ENCODE measurements at places on chromosomes 16 and 17.

DNA sequence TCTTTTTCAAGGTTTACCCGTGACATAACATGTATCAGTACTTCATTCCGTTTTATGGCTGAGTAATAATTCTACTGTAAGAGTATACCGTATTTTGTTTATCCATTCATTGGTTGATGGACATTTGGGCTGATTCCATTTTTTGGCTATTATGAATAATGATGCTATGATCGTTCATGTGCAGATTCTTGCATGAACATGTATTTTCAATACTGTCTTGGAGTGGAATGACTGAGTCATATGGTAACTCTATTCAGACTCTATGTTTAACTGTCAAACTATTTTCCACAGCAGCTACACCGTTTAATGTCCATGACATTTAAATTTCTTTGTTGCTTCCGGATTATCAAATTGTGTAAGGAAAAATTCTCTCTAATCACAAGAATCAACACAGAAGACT, 17.9 kb downstream of the BFAR start:
- DNase-seq, result no peak

DNA sequence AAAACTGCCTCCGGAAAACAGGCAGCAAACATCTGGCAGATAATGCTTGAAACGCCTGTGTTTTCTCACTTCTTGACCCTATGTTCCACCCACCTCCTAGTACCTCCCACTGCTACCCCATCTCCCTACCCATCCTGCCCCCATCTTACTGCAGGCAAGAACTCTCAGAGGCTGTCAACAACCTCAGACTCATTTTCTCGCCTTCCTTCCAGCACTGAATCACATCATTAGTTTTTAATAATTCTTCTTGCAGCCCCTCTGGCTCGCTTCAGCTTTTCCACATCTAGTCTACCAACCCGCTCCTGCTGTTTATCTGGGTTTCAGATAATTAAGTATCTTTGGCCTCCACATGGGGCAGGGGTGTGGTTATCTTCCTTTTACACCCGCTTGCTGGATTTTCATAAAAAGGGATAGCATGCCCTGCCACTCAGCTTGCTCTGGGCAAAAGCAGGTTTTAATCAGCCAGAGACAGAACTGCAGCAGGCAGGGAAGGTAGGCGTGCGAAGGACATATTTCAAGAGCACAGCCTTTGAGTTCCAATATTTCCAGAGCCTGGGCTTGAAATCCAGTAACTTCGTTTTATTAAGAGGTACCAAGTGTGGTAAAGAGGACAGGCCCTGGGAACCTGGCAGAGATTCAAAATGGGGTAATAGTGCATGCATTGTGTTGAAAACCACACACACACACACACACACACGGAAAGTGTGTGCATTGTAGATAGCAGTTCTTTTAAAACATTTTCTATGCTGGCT, 87.5 kb downstream of the BMERB1 start:
- no peak for DNase-seq

- no peak for DNase-seq
Measured at GRCh38 chr17:47120521-47121095, 68.5 kb downstream of the CDC27 start.

DNA sequence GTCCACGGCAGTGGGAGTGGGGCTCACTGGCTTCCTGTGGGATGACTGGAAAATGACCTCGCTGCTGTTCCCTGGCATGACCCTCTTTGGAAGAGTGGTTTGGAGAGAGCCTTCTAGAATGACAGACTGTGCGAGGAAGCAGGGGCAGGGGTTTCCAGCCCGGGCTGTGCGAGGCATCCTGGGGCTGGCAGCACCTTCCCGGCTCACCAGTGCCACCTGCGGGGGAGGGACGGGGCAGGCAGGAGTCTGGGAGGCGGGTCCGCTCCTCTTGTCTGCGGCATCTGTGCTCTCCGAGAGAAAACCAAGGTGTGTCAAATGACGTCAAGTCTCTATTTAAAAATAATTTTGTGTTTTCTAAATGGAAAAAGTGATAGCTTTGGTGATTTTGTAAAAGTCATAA, 7.8 kb upstream of the RNF213 start:
- DNase-seq, result peak; percentile 88

DNA sequence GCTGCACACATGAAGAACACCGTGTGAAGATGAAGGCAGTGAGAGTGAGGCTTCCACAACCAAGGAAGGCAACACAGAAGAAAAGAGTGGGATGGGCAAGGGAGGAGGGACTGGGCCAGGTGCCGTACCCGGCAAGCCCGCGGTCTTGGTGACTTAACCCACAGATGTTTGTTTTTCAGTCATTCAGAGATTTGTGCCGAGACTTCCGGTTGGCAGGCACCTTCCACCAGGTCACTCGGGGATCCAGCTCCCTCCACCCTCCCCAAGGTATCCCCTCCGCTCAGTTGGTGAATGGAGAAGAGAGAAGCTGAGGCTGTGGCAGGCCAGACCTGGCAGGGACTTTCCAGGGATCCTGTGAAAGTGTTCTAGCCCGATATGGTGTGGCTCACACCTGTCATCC, 4.9 kb upstream of the KREMEN2 start:
- DNase-seq, result no peak

GRCh38 chr16:2784358-2785100, 2.8 kb downstream of the PRSS33 start:
- no peak for DNase-seq

- no peak for DNase-seq
Measured at GRCh38 chr17:76844846-76845245, 23.4 kb upstream of the MGAT5B start.

DNA sequence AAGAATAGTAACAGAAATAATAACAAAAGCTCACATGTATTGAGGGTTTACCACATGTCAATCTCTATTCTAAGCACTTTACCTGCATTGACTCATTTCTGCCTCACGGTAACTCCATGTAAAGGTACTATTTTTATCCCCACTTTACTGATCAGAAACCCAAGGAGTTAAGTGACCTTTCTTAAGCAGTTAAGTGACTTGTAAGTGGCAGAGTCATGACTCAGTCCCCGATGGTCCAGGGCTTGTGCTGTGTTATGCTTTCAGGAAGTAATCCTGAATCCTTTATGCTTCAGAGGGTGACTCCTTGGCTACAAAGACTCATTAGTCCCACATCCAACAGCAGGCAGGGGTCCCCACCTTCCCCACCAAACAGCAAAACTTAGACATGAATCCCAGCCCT, 66.5 kb downstream of the MRM1 start:
- no peak for DNase-seq

DNA sequence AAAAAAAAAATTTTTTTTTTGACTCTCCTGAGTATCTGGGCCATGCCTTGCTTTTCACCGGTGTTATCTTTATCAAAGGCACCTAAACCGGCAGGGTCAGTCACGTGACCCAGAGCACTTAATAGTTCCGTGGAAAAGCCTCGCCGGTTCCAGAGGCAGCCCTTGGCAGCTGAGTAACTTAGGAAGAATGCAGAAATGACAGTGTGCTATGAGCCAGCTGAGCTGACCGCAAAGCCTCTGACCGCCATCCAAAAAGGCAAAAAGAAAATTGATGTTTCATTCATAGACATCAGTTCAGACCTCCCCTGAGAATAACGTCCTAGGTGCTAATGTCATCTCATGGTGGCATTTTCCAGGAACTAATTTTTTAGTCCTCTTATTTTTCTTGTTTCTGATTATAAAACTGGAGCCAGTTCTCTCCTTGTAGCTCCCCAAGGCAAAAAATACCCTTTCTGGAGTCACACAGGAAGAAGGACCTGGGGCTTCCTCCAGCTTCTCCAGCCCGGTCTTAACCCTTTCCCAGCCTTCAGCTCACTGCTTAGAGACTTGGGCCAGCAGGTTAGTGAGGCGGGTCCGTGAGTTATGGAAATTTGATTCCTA, 122.6 kb downstream of the SOCS1 start:
- DNase-seq, result no peak

DNA sequence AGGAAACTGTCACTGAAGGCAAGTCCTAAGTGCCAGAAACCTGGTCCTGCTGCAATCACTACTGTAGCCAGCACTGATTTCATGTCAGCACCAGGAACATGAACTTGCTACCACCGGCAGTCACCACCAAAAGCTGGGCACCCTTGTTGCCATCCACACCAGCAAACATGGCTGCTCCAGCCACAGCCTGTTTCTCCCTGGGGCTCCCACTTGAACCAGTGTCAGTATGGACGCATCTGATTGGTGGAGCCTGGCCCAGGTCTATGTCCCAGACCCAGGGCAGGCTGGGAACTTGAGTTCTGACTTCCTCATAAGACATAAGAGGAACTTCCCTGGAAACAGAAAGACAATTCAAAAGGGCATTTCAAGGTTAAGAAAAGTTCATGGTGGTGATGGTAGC, 56.5 kb downstream of the COPRS start:
- DNase-seq, result no peak

- DNase-seq, result no peak
Measured at GRCh38 chr17:44502598-44503146, 534 bp downstream of the GPATCH8 start.

- no peak for DNase-seq
Measured at GRCh38 chr17:73921306-73921705, 277.1 kb upstream of the SDK2 start.

DNA sequence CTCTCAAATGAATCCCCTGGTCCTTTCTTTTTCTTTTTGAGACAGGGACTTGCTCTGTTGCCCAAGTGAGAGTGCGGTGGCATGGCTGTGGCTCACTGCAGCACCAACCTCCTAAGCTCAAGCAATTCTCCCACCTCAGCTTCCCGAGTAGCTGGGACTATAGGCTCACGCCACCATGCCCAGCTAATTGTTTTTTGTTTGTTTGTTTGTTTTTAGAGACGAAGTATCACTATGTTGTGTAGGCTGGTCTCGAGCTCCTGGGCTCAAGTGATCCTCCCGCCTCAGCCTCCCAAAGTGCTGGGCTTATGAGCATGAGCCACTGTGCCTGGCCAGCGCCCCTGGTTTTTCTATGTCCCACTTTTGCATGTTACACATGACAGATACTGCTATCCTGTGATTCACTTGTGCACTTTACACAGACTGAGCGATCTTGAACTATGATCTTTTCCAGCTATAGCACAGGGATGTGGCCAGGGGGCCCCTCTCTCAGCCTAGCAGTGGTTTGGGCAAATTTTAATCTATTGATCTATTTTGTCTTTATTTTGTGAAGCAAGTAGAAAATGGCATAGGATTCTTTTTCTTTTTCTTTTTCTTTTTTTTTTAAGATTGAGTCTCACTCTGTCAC, 31.3 kb upstream of the MLKL start:
- DNase-seq, result no peak

DNA sequence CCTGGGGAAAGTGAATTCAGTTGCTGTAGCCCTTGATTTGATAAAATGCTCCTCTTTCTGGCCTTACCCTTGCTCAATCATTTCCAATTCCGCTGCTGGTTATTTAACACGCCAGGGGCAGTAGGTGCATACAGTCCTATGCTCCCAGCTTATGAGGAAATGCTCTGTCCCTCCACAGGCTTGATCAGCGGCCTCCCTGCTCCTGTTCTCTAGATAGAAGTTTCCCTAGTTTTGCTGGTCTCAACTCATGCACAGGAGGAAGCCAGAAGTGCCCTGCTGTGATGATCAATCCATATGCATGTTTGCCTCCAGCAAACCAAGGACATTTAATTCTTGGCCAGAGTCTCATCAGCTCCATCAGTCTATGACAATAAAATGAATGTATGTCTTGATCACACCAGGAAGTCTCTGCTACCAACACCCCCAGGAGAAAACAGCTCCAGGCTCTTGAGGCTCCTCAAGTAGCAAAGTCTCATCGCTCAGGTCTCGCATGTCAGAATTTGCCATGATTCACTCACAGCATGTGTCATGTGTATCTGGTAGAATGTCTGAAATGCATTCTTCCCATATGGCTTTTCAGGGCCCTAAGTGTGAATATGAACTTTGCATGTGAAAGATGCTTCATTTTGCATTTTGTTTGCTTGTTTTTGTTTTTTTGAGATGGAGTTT, 208.9 kb downstream of the CDH13 start:
- DNase-seq, result no peak

DNA sequence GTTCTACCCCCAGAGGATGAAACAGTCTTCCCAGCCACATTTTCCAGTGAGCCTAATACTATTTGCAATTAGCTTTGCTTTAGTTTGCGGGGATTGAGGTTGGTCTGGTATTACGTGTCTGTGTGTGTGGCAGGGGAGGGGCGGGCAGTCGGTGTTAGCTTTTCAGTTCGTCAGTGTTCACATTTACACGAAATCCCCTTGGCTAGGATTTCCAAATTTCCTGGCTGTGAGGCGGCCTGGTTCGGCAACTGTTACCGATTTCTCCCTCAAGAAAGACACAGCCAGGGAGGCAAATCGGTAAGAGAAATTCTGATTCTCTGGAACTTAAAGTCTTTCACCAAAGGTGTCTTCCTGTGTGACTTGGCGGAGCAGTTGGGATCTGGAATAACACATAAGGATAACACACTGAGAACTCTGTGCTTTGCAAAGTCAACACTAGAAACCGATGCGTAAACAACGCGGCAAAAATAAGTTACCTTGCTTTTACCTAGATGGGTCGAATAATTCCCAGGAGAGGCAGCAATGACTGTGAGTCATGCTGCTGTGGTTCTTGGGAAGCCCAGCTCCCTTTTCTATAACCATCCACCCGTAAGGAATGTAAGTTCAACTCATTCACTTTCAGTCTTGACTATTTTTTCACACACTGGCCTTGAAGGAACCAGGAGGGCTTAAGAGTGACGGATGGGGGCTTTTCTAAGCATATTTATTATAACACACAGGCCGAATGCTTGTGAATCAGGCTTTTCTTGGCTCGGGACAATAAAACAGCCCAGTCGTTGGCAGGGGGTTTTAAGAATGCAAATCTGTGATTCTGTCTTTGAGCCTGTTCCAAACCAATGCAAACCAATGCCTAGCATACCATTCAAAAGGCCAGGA, 24.2 kb downstream of the GPRC5B start:
- no peak for DNase-seq

DNA sequence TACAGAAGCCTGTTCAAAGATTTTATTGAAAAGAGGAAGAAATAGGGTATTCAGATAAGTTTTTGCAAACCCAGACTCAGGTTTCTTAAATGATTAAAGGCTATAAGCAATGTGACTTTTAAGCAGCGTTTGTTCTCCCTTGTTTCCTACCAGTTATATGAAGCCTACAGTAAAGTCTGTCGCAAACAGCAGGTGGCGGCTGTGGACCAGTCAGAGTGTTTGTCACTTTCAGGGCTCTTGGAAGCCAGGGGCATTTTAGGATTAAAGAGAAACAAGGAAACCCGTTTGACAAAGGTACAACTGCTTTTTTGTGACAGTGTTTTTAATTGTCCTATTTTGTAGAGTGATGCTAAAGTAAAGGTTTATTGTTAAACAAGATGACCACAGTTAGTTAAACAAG, 7.7 kb upstream of the RARA start:
- no peak for DNase-seq

GRCh38 chr17:14044702-14045101, 24.6 kb upstream of the COX10 start:
- DNase-seq, result no peak

- DNase-seq, result no peak
Measured at GRCh38 chr17:75241996-75242460, 19.4 kb downstream of the GGA3 start.
